ENCODE measurements at places on chromosomes 11 and 22.

DNA sequence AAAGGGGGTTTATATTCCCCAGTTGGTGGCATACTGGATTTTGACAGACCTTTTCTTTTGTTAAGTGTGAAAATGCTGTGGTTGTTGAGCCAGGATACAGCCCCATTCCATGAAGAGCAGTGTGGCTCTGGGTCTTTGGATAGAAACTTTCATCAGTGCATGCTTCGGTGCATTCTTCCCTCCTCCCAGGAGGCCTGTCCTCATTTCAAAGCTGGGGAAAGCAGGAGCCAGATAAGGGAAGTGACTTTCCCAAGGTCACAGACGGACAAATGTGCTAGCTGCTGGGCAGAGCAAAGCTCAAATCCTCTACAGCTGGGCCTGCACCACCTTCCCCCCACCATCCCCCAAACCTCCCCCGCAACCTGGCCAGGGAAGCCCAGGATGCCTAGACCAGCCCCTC, 184.5 kb upstream of the NTM start:
- no peak for DNase-seq

DNA sequence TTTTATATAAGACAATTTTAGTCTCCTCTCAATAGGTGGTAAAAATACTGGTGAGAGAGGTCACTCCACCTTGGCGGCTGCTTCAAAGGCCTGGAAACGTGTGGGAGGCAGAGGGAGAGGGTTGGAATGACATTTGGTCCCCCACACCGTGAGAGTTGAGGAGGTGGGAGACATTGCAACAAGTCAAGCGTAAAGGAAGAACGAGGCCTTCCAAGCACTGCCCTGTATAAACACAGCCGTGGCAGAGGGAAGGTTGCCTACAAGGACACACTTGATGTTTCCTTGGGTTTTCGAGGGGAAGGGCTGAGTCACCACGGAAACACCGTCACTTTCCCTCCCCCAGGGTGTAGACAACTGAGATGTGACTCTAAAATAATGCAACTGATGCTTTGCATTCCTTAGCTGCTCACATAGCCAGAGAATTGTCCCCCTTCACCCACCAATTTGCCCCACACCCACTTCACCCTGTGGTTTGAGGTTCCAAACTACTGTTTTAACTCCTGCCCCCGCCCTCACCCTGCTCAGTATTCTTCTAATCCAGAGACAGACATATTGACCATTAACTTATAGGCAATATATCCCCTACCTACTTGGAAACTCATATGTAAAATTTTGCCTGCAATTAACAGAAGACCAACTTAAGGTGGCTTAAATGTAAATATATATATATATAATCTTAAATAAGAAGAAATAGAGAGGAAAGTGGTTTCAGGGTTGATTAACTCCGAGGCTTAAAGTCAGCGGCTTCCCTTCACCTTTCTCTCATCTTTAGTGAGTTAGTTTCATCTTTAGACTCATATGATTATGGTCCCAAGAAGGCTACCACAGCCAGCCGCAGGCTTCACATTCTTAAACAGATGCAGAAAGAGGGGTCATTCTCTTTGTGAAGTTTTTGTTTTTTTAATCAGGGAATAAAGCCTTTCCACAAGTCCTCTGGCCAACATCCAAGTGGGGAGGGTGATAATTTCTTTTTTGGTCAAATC, 54.1 kb upstream of the BDNF start:
- DNase-seq = no peak

- no peak for DNase-seq
Observed at GRCh38 chr22:20488946-20489345, 6.6 kb downstream of the KLHL22 start.

DNA sequence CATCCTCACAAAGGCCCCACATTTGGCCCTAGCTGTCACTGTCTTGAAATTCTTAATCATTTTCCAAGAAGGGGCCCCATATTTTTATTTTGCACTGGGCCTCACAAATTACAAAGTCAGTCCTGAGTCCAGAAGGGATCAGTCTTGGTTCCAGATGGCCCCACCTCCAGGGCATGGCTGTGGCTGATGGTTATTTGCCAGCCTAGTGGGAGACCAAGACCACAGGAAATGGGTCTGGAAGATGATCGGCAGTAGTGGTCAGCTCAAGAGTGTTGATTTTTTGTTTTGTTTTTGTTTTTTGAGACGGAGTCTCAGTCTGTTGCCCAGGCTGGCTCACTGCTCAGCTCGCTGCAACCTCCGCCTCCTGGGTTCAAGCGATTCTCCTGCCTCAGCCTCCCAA, 47.1 kb upstream of the EMID1 start:
- DNase-seq = no peak

DNA sequence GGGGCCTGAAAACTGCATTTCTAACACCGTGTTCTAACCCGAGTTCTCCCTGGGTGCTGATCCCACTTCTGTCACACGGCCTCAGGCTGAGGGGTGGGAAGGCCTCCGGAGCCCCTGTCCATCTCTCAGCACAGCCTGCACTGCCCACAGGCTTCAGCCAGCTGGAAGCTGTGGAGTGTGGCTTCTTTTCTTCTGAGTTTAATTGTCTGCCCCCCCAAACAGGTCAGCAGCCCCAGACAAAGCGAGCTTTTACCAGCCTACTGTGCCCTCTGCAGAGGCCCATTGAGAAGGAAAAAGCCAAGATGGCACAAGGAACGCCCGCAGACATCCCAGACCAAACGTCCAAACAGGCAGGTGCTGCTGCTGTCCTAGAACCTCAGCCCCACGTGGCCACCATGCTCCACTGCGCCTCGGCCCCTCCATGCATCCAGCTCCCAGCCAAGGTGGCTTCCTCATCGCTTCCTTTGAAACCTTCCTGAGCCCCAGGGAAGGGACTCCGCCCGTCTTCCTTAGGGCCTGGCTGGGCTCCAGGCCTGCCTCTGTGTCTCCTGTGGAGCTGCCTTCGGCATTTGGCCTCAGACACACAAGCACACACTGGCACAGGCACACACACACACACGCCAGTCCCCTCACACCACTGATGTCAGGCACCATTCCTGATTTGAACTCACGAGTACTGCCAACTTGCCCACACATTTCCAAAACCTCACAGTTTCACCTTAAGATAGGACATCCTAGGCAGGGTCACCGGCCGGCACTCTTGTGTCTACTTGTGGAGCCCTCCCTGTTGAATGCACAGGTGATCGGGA, 1.7 kb downstream of the MOB2 start:
- DNase-seq = no peak

DNA sequence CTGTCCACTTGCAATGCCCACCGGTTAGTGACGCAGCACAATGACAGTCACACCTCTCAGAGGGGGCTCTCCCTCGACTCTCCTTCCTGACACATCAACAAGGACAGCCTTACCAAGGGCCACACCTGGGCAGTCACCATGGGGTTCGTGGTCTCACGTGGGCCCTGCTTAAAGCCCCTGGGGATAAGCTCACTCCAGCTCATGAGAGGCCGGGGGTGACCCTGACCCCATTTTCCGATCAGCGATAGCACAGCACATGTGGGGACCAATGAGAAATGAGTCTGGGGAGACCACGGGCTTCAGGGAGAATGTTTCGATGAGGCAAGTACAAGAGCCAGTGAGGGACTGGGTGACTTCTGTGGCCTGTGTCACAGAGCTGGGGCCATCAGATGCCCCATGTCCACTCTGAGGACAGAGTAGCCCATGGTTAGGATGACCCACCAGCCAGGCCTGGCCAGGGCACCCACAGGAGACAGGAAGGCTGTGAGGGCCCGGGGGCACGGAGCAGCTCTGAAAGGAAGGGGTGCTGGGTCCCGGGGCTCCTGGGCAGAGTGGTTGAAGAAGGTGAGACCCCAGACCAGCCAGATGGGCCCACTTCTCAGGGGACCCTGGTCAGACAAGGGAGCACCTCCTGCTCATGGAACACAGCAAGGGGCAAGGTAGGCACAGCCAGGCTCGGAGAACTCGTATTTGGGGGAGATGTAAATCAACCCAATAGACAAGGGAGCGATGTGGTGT, 128.8 kb downstream of the MED15 start:
- no peak for DNase-seq

Data from stimulated activated CD4-positive, alpha-beta T cell treated with anti-CD3 and anti-CD28 coated beads, TNF-alpha, amount 100 ng/mL, for 1 hour (primary cell).